CD4-positive, alpha-beta T cell (primary cell): ENCODE measurements at places on chromosomes 16 and 17. TPM values are rescaled to one million over a fixed set of nuclear protein-coding genes. Genes with fewer than 3 reads are reported as not detected.
A peak's percentile ranks its signal among the peaks of the same experiment; 100 is the strongest.

- peaks cover 26% of the 10 kb centered on the region for H3K27me3 ChIP-seq
- H3K27ac ChIP-seq = no peak overlapping the region
- no peak overlapping the region for H3K4me3 ChIP-seq
- H3K36me3 ChIP-seq = no peaks in the 10 kb centered on the region
Measured at GRCh38 chr17:31394544-31394943, 3.1 kb downstream of the RAB11FIP4 start.

DNA sequence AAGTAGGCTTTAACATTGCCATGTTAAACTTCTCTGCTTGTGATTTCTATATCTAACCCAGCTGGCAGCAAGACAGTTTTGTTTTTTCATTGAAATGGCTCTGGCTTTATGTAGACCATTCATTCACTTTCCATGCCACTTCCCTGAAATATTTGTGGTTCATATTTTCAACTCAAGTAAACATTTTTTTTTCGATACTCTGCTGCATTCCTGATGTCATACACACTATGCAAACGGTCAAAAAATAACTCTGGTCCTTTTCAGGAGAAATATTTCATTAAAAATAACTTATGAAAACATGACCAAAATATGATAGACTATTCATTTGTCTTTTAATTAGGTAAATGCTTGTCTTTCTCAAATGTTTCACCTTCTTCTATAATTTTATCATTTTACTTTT, 116.3 kb downstream of the USP22 start:
- no peak overlapping the region for H3K4me3 ChIP-seq
- no peaks in the 10 kb centered on the region for H3K27me3 ChIP-seq
- H3K4me1 ChIP-seq = no peaks in the 10 kb centered on the region
- H3K27ac ChIP-seq = no peak overlapping the region
- no peak for DNase-seq

DNA sequence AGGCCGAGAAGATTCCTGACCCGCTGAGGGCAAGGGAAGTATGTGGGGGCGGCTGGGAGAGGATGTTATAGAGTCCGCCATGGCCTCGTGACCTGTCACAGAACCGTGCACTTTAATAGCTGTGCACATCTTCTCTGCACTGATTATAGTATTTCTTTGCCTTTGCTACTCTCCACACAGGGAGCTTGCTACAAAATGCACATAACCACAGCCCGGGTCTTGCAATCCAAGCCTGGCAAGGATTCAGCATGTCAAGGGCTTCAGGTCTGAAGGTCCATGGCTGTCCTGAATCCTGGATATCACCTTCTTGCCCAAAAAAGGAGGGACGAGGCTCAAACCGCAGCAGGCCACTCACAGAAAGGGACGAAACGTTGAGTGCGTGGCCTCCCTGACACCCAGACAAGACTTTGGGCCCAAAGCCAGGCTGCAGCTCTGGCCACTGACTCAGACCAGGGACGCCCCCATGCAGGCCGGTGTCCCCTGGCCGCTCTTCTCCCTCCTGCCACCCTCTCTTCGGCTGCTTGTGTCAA, 43.7 kb downstream of the USP22 start:
- no peak overlapping the region for H3K4me3 ChIP-seq
- H3K36me3 ChIP-seq = peaks cover 45% of the 10 kb centered on the region
- no peak for DNase-seq
- H3K4me1 ChIP-seq = peaks cover 32% of the 10 kb centered on the region
- no peak overlapping the region for H3K27ac ChIP-seq

DNA sequence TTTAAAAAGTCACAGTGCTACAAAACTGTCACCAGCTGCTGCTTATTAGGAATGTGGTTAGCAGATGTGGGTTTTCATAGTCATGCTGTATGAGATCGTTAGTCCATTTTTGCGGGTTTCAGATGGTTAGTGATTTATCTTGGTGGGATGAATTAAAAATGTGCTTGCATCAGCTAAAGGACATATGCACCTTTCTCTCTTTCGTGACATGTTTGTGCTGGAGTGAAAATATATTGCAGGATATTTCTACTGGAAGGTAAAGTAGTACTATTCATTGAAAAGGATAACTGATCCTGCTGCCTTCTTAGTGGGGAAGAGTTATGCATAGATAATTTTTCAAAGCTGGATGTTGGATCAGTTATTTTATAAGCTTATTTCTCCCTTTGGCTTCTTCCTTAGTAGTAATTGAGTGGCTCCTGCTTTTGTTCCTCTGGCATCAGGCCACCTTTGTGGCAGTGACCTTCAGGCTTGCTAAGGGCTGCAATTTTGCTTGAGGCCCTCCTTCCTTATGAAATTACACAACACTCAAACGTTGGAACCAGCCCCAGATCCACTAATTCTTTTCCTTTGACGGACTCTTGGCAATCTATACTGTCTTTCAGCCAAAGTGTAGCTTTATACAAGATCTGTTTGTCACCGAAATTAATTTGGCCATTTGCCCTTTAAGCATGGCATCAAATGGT, 7.5 kb upstream of the SNTB2 start:
- no peaks in the 10 kb centered on the region for H3K36me3 ChIP-seq
- H3K27me3 ChIP-seq = no peaks in the 10 kb centered on the region

- no peak for DNase-seq
- H3K36me3 ChIP-seq = no peaks in the 10 kb centered on the region
- H3K4me3 ChIP-seq = no peak overlapping the region
- no peaks in the 10 kb centered on the region for H3K27me3 ChIP-seq
- H3K4me1 ChIP-seq = peaks cover 6% of the 10 kb centered on the region
Measured at GRCh38 chr16:74862743-74863244, 88.2 kb upstream of the FA2H start.

KIFC3 gene
- total RNA-seq = not detected

- H3K36me3 ChIP-seq = no peaks in the 10 kb centered on the region
Measured at GRCh38 chr17:45952814-45953320, 46.2 kb upstream of the STH start.

DNA sequence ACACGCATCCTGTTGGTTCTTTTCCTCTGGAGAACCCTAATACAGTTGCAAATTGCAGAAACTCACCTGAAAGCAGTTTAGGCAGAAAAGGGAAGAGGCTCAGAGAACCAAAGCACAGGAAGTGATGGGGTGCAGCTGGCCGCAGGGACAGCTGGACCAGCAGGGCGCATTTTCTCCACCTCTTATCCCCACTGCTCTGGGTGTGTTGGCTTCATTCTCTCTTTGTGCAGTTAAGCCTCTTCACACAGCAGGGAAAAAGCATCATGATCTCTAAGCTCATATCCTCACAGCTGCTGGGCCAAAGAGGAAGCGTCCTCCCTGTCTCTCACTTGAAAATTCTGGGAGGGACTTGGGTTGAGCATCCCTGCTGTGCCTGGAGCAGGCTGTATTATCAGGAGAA, 20.0 kb upstream of the LRRC75A start:
- DNase-seq = no peak
- H3K27ac ChIP-seq = no peak overlapping the region
- peaks cover 3% of the 10 kb centered on the region for H3K4me1 ChIP-seq
- no peaks in the 10 kb centered on the region for H3K36me3 ChIP-seq

- no peaks in the 10 kb centered on the region for H3K36me3 ChIP-seq
- no peak overlapping the region for H3K4me3 ChIP-seq
- H3K4me1 ChIP-seq = no peaks in the 10 kb centered on the region
- H3K27me3 ChIP-seq = no peaks in the 10 kb centered on the region
- no peak for DNase-seq
Measured at GRCh38 chr16:13471036-13471435, 448.9 kb upstream of the ERCC4 start.

DNA sequence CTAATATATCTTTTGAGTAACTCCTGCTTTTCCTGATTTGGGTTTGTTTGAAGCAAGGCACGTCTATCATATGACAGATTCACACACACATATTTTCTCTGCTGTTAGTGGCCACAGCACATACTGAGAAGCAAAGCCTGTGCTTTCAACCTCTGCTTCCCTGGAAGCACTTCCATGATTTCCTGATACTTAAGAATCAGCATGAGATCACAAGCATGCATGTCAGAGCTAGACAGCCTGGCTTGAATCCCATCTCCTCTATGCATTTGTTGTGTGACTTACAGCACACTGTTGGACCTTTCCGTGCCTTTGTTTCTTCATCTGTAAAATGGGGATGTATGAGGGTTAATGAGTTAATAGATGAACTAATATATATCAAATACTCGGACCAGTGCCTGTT, 151.1 kb upstream of the NOL11 start:
- H3K4me3 ChIP-seq = no peak overlapping the region
- H3K4me1 ChIP-seq = peaks cover 3% of the 10 kb centered on the region
- no peak overlapping the region for H3K27ac ChIP-seq
- no peaks in the 10 kb centered on the region for H3K27me3 ChIP-seq
- H3K36me3 ChIP-seq = peaks cover 42% of the 10 kb centered on the region

MT1B gene
- not detected for total RNA-seq

DNA sequence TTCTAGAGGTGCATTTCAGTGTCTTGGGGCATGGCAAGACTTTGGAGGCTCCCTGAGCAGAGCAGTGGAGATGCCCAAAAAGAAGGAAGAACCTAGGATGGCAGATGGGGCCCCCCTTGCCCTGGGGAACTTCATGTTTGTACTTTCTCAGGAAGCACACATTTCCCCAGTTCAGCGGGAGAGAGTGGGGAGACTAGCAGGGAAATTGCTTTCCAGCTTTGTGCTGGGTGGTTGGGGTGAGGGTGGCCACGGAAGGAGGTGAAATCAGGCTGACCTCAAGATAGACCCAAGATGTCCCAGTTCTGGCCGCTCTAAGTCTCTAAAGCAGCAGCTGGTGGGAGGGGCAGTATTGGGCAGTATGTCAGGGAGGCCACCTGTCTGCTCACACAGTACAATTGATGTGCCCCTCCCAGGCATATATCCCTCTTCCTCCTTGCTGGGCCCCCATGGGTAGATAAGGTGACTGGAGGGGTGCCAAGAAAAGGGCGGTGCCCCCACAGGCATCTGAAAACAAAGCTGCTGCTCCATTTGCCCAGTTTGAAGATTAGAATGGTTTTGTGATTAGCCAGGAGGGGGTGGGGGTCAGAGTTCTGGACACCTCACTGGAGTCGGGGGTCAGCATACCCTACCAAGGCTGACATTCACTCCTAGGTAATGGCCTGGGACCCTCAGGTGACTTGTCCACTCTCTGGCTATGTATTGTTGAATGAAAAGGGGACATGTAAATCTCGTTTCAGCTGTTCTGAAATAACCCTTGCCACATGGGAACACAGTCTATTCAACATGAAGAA, 17.1 kb upstream of the NAGLU start:
- no peak overlapping the region for H3K27ac ChIP-seq
- peaks cover 6% of the 10 kb centered on the region for H3K4me1 ChIP-seq
- peaks cover 7% of the 10 kb centered on the region for H3K36me3 ChIP-seq
- no peak overlapping the region for H3K4me3 ChIP-seq
- H3K27me3 ChIP-seq = no peaks in the 10 kb centered on the region
- no peak for DNase-seq

- DNase-seq = peak; percentile 85
- peaks cover 26% of the 10 kb centered on the region for H3K4me1 ChIP-seq
- no peaks in the 10 kb centered on the region for H3K36me3 ChIP-seq
- no peak within 1 kb of the TSS for H3K27ac ChIP-seq
- H3K27me3 ChIP-seq = peaks cover 82% of the 10 kb centered on the region
Measured at GRCh38 chr17:79777894-79778503, at the start of gene CBX2. CBX2 (plus strand) TSS chr17:79778148; CDS start chr17:79778236, 88 bp downstream.

- H3K27ac ChIP-seq = no peak overlapping the region
- DNase-seq = no peak
- H3K4me1 ChIP-seq = peaks cover 11% of the 10 kb centered on the region
- H3K36me3 ChIP-seq = no peaks in the 10 kb centered on the region
- peaks cover 39% of the 10 kb centered on the region for H3K27me3 ChIP-seq
Measured at GRCh38 chr17:79220201-79220712, 145.6 kb downstream of the ENGASE start.

DNA sequence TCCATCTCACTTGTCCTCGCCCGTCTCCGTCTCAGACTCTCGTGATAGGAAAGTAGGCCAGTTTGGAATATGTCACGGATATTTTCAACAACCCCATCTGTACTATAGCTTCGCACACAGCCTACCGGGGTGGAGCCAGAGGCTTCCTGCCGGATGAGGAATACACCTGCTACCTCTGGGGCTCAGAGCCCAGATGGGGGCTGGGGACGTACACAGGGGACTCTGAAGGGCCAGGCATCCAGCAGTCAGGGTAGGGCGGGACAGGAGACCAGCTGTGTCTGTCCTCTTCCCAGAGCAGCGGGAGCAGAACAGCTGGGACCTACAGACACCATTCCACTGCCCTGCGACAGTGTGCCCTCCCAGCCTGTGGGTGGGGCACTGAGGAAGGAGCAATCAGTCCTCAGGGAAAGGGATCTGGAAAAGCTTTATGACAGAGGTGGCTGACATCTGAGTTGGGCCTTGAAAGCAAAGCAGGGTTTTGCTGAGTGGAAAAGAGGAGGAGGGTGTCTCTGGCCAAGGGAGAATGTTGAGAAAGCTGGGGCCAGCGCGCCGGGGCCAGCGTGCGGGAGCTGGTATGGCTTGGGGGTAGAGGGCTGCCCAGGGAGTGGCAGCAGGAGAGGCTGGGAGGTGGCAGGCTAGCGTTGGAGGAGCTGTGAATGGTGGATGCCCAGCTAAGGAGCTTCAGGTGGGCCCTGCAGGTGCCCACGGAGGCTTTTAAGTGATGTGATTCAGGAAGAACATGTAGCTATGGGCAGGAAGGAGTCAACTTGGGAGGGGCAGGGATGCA, 11.5 kb upstream of the SRCIN1 start:
- no peaks in the 10 kb centered on the region for H3K36me3 ChIP-seq
- H3K4me3 ChIP-seq = no peak overlapping the region
- H3K27me3 ChIP-seq = peaks cover 18% of the 10 kb centered on the region
- H3K27ac ChIP-seq = no peak overlapping the region

- H3K27ac ChIP-seq = no peak overlapping the region
- H3K4me3 ChIP-seq = no peak overlapping the region
- H3K4me1 ChIP-seq = peaks cover 32% of the 10 kb centered on the region
- peaks cover 3% of the 10 kb centered on the region for H3K27me3 ChIP-seq
Measured at GRCh38 chr17:74452033-74452840, 14.2 kb upstream of the CD300A start.

PRRT2 gene
- 2.3 TPM for total RNA-seq

DNA sequence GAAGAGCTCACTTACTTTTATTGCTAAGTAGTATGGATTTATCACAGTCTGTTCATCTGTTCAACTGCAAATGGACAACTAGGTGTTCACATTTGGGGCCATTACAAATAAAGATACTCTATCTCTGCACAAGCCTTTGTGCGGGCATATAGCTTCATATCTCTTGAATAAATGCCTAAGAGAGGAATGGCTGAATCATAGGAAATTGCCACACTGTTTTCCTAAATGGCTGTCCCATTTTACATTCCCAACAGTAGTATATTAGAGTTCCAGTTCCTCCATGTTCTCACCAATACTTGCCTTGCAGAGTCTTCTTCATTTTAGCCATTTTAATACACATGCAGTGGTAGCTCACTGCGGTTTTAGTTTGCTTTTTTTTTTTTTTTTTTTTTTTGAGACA, 20.5 kb downstream of the NSMCE1 start:
- no peaks in the 10 kb centered on the region for H3K27me3 ChIP-seq
- no peak overlapping the region for H3K27ac ChIP-seq
- peaks cover 43% of the 10 kb centered on the region for H3K4me1 ChIP-seq
- no peak for DNase-seq
